ENCODE measurements at places on chromosomes 12 and 14. TPM values are rescaled to one million over a fixed set of nuclear protein-coding genes. Genes with fewer than 3 reads are reported as not detected.

Gene AQP6
- total RNA-seq: 0.21 TPM

Gene CLEC6A
- 0.11 TPM for total RNA-seq

Gene INSM2
- total RNA-seq: not detected

Gene MMP19
- 1.6 TPM for total RNA-seq

Gene SLC2A14
- total RNA-seq: 28.8 TPM

Gene A2M
- total RNA-seq: 3.4 TPM

Gene TAC3
- 6.8 TPM for total RNA-seq

DNA sequence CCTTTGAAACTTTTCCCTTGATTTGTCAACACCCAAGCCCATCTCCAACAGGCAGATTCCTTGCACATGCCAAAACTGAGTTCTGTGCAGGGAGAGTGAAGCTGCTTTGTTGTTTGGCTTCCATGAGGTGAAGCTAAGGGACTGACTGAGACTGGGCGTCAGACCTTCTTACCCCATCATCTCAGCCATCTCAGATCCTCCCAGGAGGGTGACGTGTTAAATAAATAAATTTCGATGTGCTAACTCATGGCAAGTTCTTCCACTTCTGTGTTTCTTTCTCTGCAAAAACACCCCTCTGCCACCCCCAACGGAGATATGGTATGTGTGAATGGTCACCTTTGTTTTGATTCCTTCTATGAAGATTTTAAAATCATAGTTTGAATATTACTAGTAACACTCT lies 17.8 kb downstream of the UTP20 start:
- no peak for DNase-seq
- H3K27ac ChIP-seq: no peak overlapping the region
- H3K4me3 ChIP-seq: no peak overlapping the region
- H3K36me3 ChIP-seq: peaks cover 60% of the 10 kb centered on the region
- H3K27me3 ChIP-seq: no peaks in the 10 kb centered on the region

DNA sequence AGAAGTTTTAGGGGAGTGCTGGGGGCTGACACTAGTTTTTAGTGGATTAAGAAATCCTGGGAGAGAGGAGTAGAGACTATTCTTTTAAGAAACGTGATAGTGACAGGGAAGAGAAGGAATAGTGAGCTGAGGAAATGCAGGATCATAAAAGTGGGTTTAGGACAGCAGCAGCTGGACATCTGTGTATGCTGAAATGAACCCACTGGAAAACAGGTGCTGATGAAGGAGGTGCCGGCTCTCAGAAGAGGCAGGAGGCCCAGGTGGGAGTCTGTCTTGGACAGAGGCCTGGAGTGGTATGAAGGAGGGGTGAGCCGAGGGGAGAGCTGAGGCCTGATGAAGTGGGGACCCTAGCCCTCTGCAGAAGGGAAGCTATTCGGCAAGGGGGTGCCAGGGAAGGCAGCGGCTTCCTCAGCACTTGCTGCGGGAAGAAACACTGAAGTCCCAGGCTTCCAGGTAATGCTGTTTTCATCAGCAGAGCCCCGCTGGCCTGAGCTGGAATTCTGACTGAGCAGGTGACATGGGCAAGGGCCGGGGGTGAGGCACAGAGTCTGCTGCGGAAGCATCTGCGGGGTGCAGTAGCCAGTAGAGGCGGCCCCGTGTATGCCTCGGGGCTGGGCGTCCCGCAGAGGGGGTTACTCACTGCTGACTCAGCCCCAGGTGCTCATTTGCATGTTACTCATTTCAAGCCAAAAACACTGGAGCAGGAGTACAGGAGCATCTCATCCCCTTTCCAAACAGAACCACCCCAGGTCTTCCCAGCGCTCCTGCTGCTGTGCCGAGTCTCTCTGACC lies 89.7 kb downstream of the TMCC3 start:
- peak overlapping the region; percentile 65 for H3K4me3 ChIP-seq
- peaks cover 23% of the 10 kb centered on the region for H3K4me1 ChIP-seq

- peak overlapping the region; percentile 96 for H3K27ac ChIP-seq
- peaks cover 44% of the 10 kb centered on the region for H3K4me1 ChIP-seq
- peak overlapping the region; percentile 81 for H3K4me3 ChIP-seq
- H3K36me3 ChIP-seq: peaks cover 6% of the 10 kb centered on the region
Observed at GRCh38 chr14:64502887-64503433, 678 bp downstream of the ZBTB25 start.

GRCh38 chr14:81122326-81122725 lies 98.4 kb downstream of the GTF2A1 start:
- no peak overlapping the region for H3K4me3 ChIP-seq
- H3K27ac ChIP-seq: no peak overlapping the region
- H3K36me3 ChIP-seq: 0 out of 2 replicates have a peak, but pooled peaks cover 3% of the 10 kb centered on the region
- no peak for DNase-seq

DNA sequence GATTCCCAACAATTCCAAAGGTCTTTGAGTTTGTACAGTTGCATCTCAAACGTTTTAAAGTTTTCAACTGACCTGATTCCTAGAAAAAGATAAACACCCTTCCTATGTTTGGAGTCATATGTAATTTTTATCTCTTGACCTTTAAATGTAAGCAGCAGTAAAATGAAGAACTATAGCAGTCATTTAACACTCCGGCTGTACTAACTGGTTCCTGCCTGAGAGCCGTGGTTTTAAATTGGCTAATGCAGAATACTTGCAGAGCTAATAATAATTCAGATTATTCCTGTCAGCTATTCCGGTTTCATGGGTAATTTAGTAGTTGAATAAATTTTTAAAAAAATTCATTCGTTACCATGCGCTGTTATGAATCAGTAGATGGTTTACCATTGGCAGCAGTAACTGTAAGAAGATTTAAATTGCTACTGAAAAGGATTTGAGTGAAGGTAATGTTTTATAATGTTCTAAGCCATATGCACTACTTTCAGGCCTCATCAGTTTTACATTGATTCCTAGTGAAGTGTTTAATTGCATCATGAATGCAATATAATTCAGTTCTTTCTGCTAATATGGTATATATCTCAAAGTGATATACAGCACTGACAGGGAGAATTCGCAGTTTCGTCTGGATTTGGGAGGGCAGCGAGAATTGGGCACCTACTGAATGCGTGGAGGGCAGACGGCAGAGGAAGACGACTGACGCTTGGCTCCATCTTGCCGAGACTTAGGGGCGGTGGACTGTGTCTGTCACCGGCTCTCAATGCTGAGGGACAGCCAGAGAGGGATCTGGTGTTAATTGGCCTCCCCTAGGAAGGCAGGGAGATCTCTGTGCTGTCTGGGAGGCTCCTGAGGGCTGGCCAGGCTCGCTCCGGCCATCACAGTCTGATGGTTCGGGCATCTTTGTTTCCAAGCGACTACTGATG lies 217.7 kb downstream of the PHETA1 start:
- H3K27ac ChIP-seq: no peak overlapping the region
- no peaks in the 10 kb centered on the region for H3K27me3 ChIP-seq
- peaks cover 21% of the 10 kb centered on the region for H3K4me1 ChIP-seq
- H3K36me3 ChIP-seq: 0 out of 2 replicates have a peak, but pooled peaks cover 3% of the 10 kb centered on the region

GRCh38 chr12:54253240-54253639 lies 26.7 kb downstream of the CBX5 start:
- no peak for DNase-seq
- no peak overlapping the region for H3K4me3 ChIP-seq
- peaks cover 68% of the 10 kb centered on the region for H3K36me3 ChIP-seq
- no peaks in the 10 kb centered on the region for H3K27me3 ChIP-seq
- H3K27ac ChIP-seq: no peak overlapping the region
- peaks cover 14% of the 10 kb centered on the region for H3K4me1 ChIP-seq

GRCh38 chr12:13387101-13387500 lies 190.6 kb downstream of the EMP1 start:
- H3K4me3 ChIP-seq: no peak overlapping the region
- H3K27me3 ChIP-seq: no peaks in the 10 kb centered on the region
- no peak for DNase-seq

DNA sequence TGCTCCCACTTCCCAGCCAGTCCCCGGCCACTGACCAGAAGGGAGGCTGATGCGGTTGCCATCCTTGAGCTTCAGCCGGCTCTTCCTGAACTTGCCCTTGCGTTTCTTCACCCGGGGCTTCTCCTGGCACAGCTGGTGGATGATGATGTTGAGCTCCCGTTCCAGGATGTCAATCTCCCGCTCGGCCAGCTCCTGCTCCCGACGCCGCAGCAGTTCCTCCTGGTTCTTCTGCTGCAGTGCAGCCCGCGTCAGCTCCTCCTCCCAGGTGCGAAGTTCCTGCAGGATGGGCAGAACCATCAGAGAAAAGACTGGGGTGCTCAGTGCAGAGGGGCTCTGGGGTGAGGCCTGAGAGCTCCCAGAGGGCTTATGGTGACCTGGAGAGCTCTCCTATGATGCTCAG lies 67.0 kb downstream of the MAP3K9 start:
- no peaks in the 10 kb centered on the region for H3K27me3 ChIP-seq
- H3K36me3 ChIP-seq: peaks cover 65% of the 10 kb centered on the region
- H3K27ac ChIP-seq: no peak overlapping the region
- DNase-seq: no peak
- H3K4me1 ChIP-seq: no peaks in the 10 kb centered on the region

DNA sequence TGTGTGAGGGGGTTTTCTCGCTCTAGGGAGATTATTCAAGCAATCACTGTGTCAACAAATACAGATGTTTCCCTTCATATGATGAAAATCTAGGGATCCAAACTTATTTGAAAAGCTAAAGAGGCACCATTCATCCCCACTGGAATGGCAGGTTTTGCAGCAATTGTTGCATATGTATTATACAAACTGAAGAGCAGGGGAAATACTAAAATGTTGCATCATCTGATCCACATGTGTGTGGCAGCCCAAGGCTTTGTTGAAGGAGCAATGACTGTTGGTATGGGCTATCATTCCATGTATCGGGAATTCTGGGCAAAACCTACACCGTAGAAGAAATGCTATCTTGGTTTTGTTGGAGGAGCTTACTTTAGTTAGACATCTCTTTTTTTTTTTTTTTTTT lies 4.1 kb upstream of the PRPF40B start:
- H3K36me3 ChIP-seq: no peaks in the 10 kb centered on the region
- no peak overlapping the region for H3K4me3 ChIP-seq
- H3K27ac ChIP-seq: peak overlapping the region; percentile 48
- peaks cover 3% of the 10 kb centered on the region for H3K27me3 ChIP-seq
- peaks cover 39% of the 10 kb centered on the region for H3K4me1 ChIP-seq

GRCh38 chr14:72892103-72892878 lies 1.6 kb downstream of the DPF3 start:
- H3K27ac ChIP-seq: no peak overlapping the region
- peaks cover 54% of the 10 kb centered on the region for H3K4me1 ChIP-seq
- H3K27me3 ChIP-seq: peaks cover 76% of the 10 kb centered on the region
- peak overlapping the region; percentile 88 for H3K4me3 ChIP-seq
- peak; percentile 54 for DNase-seq

- no peaks in the 10 kb centered on the region for H3K27me3 ChIP-seq
- no peak for DNase-seq
- no peak overlapping the region for H3K4me3 ChIP-seq
- peaks cover 5% of the 10 kb centered on the region for H3K4me1 ChIP-seq
- H3K36me3 ChIP-seq: peaks cover 19% of the 10 kb centered on the region
Observed at GRCh38 chr12:40208707-40209446, 15.9 kb upstream of the LRRK2 start.

GRCh38 chr12:49058366-49059044 lies 2.1 kb downstream of the KMT2D start:
- H3K27ac ChIP-seq: peak overlapping the region; percentile 74
- no peak for DNase-seq

GRCh38 chr12:67026487-67027246 lies 242.5 kb upstream of the CAND1 start:
- no peak overlapping the region for H3K27ac ChIP-seq
- no peaks in the 10 kb centered on the region for H3K27me3 ChIP-seq
- peaks cover 10% of the 10 kb centered on the region for H3K4me1 ChIP-seq
- H3K4me3 ChIP-seq: no peak overlapping the region

DNA sequence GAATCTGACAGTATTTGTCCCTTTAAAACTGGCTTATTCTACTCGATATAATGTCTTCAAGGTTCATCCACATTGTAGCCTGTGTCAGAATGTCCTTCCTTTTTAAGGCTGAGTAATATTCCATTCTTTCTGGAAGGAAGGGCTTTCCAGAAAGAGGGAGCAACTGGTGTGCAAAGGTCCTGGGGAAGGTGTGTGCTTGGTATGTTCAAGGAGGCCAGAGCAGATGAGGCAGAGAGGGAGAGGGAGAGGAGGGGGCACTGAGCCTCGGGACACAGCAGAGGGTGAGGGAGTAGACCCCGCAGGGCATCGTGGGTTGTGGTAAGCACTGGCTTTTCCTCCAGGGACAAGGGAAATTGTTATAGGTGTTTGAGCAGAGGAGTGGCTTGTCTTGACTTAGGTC lies 90.9 kb upstream of the NCOR2 start:
- H3K27ac ChIP-seq: no peak overlapping the region
- DNase-seq: no peak
- no peak overlapping the region for H3K4me3 ChIP-seq
- H3K27me3 ChIP-seq: no peaks in the 10 kb centered on the region

- no peaks in the 10 kb centered on the region for H3K36me3 ChIP-seq
- DNase-seq: peak; percentile 29
- no peak overlapping the region for H3K27ac ChIP-seq
- no peaks in the 10 kb centered on the region for H3K27me3 ChIP-seq
- H3K4me3 ChIP-seq: no peak overlapping the region
Observed at GRCh38 chr14:99516871-99517642, 35.8 kb downstream of the CCNK start.

GRCh38 chr14:95713596-95714371 lies at the start of gene TCL1A:
Gene TCL1A (minus strand): TSS chr14:95714125. CDS start chr14:95714066, 59 bp downstream.
- peaks cover 60% of the 10 kb centered on the region for H3K27me3 ChIP-seq
- H3K27ac ChIP-seq: no peak within 1 kb of the TSS
- no peaks in the 10 kb centered on the region for H3K36me3 ChIP-seq

GRCh38 chr12:18250313-18250916 lies 10.9 kb upstream of the PIK3C2G start:
- no peaks in the 10 kb centered on the region for H3K27me3 ChIP-seq
- peaks cover 6% of the 10 kb centered on the region for H3K4me1 ChIP-seq
- no peaks in the 10 kb centered on the region for H3K36me3 ChIP-seq

DNA sequence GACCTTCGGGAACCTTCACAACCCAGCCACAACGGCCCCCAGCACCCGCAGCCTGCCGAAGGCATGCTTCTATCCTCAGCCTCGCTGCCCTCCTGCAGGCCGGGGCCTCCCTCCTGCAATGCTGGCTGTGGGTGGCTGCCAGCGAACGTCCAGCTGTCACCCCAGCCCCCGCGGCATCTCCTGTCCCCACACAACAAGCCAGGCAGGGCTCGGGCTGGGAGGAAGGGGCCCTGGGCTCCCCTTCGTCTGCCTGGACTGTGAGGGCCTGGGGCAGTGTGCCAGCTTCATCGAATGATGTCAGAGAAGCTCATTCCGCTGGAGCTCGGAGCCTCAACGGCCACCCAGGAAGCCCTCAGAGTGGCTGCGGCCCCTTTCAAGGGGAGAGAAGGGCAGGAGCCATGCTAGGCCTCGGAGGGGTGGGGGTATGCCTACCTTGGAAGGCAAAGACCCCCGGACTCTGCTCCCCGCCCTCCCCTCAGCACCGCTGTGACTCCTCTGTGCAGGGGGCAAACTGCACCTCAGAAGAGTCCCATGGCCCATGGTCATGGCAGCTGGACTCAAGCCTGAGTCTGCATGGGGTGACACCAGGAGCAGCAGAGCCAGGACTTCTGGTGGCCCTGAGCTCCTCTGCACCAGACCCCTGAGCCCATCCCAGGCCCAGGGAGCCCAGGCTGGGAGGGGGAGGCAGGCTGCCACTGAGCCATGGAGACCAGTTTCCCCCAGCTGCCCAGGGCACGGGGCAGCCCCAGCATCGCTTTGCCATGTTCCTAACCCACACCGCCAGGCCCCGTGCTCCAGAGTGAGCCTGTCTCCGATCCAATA lies 24.7 kb upstream of the C14orf180 start:
- no peaks in the 10 kb centered on the region for H3K27me3 ChIP-seq
- H3K27ac ChIP-seq: no peak overlapping the region
- H3K4me3 ChIP-seq: no peak overlapping the region
- peak; percentile 6 for DNase-seq
- H3K36me3 ChIP-seq: no peaks in the 10 kb centered on the region

Data from WTC11 (cell line).